Hepatocyte (in vitro differentiated cells): ENCODE measurements at places on chromosomes 6 and 20.

- no peak for DNase-seq
Measured at GRCh38 chr20:50810842-50811241, 16.0 kb downstream of the BCAS4 start.

DNA sequence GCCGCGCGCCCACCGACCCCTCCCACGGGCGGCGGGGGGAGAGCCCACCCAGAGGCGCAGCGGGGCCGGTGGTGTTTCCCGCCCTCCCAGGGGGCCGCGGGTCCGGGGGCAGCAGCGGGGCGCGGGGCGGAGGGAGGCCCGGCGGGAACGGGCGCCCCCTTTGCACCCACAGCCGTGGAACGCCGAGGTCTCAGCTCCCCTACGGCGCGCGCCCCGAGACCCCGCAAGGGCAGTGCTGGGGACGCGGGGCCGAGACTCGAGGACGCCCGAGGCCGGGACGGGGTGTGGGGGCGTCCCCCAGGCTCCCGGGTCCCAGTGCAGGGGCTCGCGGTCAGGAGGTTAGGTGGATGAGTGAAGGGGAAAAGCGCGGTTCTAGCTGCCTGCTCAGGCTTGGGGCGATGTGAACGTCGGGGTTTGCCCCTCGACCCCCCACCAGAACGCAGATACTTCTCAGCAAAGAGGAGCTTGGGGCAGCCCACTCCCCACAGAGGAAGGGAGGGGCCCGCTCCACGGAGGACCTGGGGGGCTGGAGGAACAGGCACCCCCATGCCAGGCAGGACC lies 65.5 kb upstream of the BHLHE23 start:
- no peak for DNase-seq

GRCh38 chr20:41476013-41476441 lies 109.4 kb upstream of the EMILIN3 start:
- no peak for DNase-seq

GRCh38 chr6:3007571-3007970 lies 7.9 kb downstream of the NQO2 start:
- DNase-seq: no peak

DNA sequence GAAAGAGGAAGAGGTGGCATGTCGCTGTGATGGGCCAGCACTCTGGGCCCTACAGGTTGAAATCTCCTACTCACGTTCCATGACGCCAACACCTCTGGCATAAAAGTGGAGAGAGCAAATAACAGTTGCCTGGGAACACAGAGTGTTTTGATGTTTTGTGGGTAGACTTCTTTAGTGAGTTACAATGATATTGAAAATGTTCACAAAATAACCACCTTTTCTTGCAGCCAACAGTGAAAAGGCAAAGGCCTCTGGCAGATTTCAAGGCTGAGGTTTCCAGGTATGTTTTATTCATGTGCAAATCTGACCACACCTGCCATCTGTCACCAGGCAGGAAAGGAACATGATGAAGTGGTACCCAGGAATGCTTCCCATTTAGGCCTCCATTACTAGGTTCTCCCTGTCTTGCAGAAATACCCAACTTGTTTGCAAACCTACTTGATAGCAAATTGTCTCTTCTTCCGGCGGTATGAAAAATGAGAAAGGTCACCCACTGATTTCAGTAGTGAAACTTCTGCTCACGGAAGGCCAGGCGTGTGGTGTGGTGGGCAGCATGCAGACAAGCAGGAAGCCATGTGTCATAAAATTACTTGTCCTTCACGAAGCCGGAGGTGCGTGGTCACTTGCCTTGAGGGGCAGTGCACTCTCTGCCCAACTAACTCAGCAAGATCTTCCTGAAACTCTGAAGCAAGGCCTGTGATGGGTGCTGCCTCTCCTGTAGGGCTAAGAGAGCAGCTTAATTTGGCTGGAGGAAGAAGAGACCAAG lies 299.1 kb upstream of the PRDM1 start:
- DNase-seq: no peak

DNA sequence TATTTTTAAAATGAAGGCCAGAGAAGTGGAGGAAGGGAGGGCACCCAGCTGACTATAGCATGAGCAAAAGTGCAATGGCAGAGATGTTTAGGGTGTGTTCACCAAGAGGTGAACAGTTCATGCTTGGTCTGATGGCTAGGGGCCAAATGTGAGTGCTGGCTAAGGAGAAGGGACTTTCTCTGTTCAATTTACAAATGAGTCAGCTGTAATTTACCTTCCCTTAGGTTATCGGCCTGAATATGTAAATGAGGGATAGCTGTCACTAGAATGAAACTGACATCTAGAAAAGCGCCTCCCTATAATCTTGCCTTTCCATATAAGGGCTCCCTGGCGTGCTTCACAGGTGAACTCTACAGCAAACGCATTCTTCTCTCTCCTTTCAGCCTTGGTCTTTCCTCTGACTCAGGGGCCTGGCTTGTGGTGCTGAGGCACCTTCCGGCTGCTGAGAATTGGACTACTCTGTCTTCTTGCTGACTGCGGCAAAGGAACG lies 114.7 kb upstream of the BACH2 start:
- peak; percentile 28 for DNase-seq

- DNase-seq: peak; percentile 34
Measured at GRCh38 chr6:21769968-21770367, 176.4 kb downstream of the SOX4 start.

- DNase-seq: peak; percentile 59
Measured at GRCh38 chr20:49603209-49603627, 35.3 kb upstream of the PTGIS start.

DNA sequence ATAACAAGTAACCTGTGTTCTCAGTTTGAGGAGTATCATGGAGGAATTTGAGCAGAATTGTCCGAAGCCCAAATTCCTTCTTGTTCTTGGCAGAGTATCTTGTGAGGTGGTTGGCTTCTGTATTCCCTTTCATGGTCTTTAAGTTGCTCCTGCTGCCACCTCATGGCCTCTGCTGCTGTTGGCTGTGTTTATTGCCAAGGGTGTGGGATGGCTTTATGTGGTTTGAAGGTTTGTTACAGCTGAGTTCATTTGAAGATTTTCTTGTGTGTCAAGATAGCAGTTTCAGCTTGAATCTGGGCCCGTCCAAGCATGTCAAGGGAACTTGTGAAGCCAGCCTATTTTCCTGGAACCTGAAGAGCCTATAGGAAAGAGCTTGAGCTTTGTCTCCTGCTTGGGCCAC lies 20.2 kb upstream of the TTK start:
- DNase-seq: peak; percentile 17

GRCh38 chr6:117483004-117483644 lies 650 bp downstream of the DCBLD1 start:
- peak; percentile 79 for DNase-seq

- no peak for DNase-seq
Measured at GRCh38 chr6:129280749-129281148, 397.8 kb downstream of the LAMA2 start.

DNA sequence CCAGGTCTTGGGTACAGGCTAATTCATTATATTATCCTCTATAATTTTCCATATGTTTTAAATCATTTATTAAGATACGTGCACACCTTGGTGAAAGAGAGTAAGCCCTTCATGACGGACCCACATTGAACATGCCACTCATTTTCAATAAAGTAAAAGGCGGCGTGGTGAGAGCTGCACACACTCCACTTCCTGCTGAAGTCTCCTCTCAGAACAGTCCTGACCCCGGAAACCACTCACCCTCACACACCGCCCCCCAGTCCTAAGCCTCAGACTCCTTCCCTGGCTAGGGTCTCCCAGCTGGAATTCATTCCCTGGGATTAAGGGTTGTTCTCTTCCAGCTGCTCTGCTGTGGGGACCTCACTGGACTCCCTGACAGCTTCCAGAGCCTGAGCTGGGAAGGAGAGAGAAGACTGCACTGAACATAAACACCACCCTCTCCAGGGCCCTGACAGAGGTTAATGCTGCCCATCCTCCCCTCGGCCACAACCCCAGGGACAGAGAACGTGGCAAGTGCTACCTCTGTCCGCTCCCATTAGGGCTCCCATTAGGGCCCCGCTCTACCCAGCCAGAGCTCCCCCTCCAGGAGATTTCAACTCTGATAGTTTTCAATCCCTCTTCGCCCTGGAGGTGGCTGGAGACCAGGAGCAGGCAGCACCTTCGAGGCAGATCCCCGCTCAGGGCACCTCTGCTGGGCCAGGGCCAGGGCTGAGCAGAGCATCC lies 24.8 kb downstream of the GRM4 start:
- DNase-seq: peak; percentile 13

- DNase-seq: peak; percentile 85
Measured at GRCh38 chr20:47360297-47361056, 4.0 kb upstream of the ZMYND8 start.

GRCh38 chr20:16553101-16553500 lies 20.1 kb downstream of the KIF16B start:
- DNase-seq: no peak

DNA sequence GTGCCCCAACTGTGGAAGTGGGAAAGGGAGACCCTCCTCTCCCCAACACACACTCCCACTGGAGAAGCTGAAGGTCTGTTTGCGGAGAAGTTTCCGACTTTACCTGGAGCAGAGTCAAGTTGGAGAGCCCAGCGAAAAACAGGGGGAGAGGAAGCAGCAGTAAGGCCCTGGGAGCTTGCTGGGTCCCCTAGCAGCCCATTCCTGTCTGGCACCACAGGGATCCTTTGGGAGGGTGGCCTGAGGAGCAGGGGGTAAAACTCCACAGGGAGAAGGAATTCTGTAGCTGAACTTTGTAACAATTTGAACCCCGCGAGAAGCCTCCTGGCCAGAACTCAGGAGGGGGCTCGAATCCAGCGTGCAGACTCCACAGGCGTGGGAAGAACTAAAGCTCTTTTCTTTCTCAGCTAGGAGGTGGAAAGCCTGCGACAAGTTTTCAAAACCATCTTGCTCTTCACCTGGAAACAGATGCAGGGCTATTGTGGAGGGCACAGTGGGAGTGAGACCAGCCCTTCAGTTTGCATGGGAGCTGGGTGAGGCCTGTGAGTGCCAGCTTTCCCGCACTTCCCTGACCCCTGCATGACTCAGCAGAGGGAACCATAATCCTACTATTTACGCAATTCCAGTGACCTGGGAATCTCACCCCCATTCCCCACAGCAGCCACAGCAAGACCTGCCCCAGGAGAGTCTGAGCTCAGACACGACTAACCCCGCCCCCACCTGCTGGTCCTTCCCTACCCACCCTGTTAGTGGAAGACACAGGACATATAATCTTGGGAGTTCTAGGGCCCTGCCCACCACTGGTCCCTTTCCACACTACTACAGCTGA lies 25.8 kb downstream of the SERPINB9 start:
- peak; percentile 57 for DNase-seq

- DNase-seq: no peak
Measured at GRCh38 chr6:108673602-108674001, 112.9 kb downstream of the FOXO3 start.

DNA sequence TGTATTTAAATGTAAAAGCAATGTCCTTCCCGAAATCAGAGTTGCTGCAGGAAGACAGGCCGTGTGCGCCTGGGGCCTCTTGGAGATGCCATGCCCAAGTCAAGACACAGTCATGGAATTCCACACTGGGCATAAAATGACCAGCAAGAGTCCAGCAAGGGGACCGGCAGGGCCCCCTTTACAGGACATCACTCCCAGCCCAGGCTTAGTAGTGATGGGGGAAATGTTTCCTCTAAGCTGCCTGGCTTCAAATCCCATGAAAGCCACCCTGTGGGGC lies 1.9 kb upstream of the PPP1R3G start:
- DNase-seq: no peak

DNA sequence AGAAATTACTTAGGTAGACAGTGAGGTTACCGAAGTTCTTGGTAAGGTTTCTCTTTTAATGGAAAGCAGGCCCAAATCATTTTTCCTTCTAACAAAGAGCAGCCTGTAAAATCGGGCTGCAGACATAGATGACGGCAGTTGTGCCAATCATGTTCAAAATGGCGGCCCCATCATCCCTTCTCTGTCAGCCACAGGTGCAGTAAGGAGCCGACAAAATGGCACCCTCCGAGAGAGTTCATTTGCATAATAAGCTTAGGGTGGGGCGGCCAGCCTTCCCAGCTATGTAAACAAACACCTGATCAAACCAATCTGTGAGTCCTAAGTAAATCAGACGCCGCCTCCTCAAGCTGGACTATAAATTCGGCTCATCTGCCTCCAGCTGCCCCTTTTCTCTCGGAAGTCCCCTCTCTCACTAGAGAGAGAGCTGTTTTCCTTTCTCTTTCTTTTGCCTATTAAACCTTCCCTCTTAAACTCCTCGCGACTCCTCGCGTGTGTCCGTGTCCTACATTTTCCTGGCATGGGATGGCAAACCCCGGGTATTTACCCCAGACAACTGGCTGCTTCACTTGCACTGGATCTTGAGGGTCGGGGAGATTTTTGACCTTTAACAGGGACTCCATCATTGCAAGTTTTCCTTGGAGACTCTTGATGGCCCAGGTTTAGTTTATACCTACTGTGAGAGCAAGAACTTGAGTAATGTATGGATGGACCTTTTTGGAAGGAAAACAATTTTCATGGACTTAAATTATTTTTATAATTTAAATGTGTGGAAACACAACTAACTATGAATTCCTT lies 8.9 kb upstream of the DDR1 start:
- no peak for DNase-seq

GRCh38 chr6:152063170-152063921 lies 255.9 kb downstream of the ESR1 start:
- no peak for DNase-seq

DNA sequence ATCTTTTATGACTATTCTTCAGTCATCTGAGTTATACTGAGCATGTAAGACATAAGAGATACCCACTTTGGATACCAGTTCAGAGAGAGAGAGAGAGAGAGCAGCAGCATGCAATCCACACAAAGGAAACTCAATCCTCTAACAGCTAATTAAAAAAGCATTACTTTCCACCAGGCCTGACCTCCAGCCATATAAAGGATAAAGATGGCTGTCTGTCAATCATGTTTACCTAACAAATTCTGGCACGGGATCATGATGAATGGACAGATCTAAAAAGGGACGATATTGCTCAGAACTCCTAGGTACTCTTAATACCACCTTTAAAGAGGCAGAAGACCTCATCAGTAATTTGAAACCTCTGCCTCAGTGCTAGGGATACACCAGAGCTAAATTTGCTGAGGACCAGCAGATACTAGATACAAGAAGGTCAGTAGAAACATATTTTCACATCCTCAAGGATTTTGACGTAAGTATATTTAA lies 159.2 kb downstream of the RPS12 start:
- DNase-seq: no peak

DNA sequence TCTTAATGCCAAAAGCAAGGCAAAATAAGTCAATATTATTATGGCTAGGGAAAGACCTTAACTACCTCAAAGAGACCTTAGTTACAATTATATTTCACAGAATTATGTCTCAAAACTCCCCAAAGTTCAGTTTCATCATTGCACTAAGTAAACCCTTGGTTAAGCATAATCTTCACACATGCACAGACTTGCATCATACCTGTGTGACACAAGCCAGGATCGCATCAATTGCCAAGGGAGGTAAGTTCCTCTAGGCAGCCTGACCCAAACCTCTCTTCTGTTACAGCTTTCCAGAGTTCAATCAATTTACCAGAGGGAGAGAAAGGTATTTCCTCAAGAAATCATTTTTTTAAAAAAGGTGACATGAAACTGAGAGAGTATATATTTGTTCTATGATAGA lies 31.9 kb upstream of the PRSS35 start:
- no peak for DNase-seq

- no peak for DNase-seq
Measured at GRCh38 chr20:30488941-30489613, 768.4 kb upstream of the DEFB115 start.
